ENCODE measurements at places on chromosomes 5 and 9.

GRCh38 chr5:172983542-172984243 is at the start of gene ATP6V0E1:
TSS of gene ATP6V0E1 (plus strand) at chr5:172983771. CDS start at chr5:172983861, 90 bp downstream.
- peak; percentile 89 for DNase-seq

GRCh38 chr9:136984464-136985026 is 1.8 kb downstream of the LCNL1 start:
- DNase-seq: no peak

DNA sequence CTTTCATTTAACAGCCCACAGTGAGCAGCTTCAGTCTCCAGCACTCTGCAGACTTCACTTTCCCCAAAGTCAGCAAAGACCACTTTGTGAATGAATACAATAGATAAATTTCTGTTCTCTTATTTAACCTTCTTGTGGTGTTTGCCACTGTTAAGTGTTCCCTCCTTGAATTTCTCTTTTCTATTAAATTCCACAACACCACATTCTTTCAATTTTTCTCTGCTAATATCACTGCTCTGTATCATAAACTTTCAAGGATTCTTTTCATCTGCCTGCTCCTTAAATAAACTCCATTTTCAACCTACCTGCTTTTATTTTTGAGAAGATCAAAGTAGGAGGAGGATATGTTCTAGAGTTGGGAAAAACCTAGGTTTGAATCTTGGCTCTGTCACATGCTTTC is 739.5 kb upstream of the GRAMD2B start:
- no peak for DNase-seq

- peak; percentile 37 for DNase-seq
Observed at GRCh38 chr5:133612249-133612860, at the start of gene FSTL4. TSS of gene FSTL4 (minus strand) at chr5:133612541.

DNA sequence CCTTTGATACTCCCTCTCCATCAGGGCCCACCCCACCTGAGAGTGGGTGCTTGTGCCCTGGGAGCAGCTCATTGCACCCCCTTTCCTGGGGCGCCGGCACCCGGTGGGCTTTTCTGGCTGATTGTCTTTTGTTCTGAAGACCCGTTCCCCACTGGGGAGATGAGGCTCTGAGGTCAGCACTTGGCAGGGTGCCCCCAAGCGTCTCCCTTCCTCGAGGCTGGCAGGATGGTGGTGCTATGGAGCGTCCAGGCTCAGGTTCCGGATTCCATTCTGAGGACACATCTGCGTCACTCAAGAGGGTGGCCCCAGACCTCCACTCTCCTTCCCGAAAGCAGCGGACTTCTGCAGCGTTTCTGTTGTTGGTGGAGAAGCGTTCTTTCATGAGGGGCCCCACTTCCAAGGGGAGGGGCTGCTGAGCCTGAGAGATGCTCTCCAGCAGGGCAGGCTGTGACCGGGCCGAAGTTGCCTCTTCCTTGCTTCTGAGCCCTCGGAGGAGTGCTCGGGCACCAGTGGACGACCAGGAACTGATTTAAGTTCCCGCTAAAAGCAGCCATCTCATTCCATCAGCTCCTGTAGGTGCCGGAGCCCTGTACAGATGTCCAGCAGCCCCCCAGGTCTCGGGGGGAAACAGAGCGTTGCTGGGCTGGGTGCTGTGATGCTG is 42.2 kb downstream of the COL5A1 start:
- DNase-seq: no peak

DNA sequence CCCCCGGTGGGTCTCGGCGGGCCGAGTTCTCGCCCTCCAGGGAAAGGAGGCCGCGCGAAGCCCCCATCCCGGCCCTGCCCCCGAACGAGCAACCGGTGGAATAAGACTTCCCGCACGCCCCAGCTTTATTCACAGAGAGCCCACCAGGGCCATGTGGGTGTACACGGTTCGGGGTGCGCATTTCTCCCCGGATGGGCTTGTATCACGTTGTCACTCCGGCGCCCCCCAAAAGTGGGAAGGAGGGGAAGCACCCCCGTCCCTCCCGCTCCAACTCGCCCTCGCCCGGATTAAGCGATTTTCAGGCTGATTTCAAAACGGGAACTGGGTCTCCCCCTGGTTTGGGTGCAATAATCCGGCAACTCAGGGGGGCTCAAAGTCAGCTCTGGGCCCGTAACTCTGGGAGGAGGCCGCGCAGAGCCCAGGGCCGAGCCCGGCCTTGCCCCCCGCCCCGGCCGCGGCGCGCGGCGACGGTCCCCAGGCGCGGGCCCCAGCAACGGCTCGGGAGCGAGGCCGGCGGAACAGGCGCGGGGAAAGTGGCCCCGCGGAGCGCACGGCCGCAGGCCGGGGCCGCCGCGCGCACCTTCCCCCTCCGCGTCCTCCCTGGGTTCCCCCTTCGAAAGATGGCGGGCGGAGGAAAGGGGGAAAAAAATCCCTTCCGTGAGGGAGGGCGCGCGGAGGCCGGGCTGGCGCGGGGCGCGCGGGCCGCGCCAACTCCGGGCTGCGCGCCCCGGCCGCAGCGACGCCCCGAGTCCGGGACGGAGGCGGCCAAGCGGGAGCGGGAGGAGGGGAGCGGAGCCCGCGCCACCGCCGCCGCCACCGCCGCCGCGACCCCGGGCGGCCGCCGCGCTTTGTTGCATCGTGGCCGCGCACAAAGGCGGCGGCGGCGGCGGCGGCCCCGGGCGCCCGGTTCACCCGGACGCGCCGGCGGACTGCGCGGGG is 644 bp downstream of the BRD3 start:
- peak; percentile 42 for DNase-seq

DNA sequence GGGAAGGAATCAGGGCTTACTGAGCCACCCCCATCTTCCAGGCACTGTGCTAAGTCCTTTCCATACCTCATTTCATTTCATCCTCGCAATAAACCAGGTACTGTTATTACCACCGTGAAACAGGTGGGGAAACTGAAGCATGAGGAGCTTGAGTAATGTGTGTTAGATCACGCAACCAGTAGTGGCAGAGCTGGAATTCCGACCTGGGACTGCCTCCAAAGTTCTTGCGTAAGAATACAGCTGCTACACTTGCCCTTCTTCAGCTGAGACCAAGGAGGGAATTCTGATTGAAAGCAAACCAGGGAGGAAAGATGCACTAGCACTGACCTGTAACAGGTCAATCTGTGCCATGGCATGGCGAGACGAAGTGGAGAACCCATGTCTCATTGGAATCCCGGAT is 113.4 kb upstream of the MSX2 start:
- DNase-seq: no peak

GRCh38 chr9:81077572-81077971 is 611.8 kb downstream of the TLE1 start:
- DNase-seq: no peak

DNA sequence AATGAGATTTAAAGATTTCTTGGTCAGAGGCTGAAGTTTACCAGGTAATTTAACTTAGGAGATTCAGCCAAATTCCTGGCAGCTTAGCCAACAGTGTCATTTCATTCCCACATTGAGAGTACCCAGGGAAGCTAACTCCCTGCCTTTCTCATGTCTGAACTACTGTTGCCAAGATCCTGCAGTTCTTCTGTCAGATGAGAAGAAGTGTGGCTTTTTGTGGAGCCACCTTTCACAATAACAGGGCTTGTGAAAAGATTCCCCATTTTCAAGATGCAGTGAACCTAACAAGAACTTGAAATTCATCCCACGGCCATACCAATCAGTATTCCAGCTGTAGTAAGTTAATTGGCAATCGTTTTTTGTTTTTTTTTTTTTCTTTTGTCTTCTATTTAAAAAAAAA is 176.4 kb downstream of the XRCC4 start:
- DNase-seq: no peak

DNA sequence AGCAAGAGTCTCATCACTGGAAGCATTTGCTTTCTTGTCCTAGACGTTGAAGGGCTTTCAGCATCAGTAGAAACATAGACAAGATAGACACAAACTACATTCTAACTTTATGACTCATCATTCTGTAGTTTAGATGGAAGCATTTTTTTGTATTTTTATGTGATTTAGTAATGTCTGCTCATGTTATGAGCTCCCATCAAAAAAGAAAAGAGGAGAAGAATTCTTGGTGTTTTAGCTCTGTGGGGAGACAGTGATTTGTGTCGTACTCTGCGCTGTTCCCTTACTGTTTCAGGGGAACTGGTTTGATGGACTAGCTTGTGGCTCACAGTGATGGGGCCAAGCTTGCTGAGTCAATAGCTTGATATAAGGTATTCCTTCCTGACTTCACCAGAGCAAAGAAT is 159.2 kb upstream of the WWC1 start:
- no peak for DNase-seq

GRCh38 chr5:52707616-52708015 is 80.1 kb upstream of the ITGA1 start:
- DNase-seq: no peak

DNA sequence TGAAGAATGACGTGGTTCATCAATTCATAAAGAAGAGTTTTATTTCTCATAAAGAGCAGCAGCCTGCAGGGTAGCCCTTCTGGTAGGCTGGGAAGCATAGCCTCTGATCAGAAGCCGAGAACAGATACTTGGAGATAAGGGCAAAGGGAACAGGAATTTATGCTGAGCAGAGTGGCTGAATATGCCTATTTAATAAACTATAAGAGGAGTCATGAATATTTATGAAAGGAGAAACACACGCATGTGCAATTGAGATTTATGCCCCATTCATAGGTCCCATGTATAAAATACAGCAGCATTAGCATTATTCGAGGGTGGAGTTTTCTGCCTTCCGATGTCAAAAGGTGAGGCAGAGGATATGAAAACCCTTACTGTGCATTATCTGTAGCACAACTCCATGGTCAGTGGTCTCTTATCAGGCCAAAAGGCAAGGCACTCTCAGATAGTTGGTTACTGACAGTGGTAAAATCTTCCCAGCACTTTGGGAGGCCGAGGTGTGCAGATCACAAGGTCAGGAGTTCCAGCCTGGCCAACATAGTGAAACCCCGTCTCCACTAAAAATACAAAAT is 569.1 kb downstream of the ACTL7B start:
- no peak for DNase-seq

DNA sequence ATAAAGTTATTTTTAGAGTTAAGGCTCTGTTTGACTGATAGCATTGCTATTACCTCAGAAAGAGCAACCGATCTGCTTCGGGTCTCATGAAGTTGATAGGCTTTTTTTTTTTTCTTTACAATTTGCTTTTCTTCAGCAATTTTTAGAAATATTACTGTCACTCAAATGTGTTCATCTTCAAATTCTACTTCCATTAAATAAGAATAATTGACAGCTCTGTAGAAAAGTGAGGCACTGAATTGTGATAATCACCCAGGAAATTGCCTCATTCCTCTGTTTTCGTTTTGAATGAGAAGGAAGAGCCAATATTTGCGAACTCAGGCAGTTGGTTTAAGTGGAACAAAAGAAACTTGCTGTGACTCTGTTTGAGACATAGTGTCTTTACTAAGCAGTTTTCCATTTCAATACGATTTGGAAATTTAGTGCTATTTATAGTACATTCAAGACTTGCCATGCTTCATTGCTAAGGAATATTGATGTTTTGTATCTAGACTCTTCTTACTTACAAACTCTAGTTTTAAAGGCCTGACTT is 700.5 kb upstream of the CDH10 start:
- DNase-seq: no peak

DNA sequence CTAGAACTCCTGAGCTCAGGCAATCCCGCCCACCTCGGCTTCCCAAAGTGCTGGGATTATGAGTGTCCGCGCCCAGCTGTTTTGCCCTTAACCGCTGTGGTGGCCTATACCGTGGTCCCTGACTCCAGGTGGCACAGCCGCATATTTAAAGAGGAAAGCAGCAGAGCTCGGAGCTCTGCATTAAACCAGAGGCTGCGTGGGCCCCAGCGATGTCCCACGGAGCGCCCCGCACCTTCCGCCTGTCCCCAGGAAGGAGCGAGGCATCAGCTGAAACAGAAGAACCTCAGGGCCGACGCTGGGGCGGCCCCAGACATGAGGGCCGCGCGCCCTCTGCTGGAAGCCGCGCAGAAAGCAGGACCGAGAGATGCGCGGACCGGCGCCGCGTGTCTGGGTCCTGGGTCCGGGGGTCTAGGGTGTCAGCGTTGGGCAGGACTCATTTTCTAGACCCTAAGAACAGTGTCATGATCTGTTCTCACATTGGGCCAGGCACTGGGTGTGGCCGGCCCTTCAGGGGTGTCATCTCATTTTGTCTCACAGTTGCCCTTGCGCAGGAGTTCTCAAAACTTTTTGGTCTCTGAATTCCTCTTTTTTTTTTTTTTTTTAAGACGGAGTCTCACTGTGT is 37.7 kb downstream of the LAMC3 start:
- DNase-seq: peak; percentile 76

GRCh38 chr9:116860509-116861120 is 173.5 kb downstream of the TRIM32 start:
- DNase-seq: no peak

GRCh38 chr9:125932012-125932411 is 184.8 kb downstream of the PBX3 start:
- no peak for DNase-seq

- DNase-seq: no peak
Observed at GRCh38 chr5:154214371-154215106, 24.0 kb downstream of the GALNT10 start.

DNA sequence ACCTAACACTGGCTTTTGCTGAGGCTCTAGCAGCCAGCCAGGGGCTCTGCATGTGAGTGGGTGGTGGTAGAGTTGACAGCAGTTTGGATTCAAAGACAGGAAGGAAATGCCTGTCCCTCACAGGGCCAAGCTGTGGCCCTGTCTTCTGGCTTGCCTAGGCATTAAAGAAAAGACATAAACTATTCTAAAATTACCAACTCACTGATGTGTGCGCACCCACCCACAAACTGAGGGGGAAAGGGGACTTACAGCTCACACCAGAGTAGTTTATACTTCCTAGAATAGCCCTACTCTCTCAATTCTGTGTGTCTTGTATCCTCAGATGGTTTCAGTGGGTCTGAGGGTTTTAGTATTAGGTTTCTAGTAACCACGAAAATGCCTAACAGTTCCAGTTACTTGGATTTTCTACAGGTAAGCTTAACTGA is 18.3 kb upstream of the IL13 start:
- no peak for DNase-seq

DNA sequence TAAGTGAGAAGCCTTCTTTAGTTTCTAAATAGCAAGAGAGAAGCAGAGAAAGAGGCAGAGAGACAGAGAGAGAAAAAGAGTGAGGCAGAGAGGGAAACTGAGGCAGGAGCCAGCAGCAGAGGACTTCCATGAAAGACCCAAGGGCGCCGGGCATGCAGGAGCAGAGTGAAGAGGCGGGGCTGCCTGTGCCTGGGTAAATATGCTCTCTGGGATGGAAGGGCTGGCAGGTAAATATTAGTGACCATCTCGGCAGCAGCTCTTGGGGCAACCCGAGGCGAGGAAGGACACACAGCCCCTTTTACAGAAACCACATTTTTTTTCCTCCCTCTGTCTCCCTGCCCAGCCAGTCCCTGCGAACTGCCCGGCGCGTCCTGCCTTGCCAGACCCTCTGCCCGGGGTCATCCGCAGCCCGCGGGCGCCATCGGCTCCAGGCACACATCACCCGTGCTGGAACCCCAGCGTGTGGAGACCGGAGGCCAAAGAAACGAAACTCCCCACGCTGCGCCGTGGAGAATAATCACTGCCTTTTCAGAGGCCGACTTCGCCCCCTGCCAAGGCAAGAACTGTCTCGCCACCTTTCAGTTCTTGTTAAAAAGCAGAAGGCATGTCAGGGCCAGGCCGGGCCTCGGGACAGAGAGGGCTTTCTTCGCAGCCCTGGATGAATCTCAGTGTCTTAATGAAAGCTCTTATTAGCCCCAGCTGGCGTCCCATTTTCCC is 61.3 kb downstream of the BOD1 start:
- DNase-seq: no peak

- no peak for DNase-seq
Observed at GRCh38 chr5:164148292-164148691, 642.9 kb downstream of the MAT2B start.

Data from stimulated activated CD4-positive, alpha-beta T cell treated with anti-CD3 and anti-CD28 coated beads, Interleukin-1b, Interleukin-23, amount 100 ng/mL, for 4 hours (primary cell).